A549 treated with CORT108297 at 1 μM for 4 hours (cell line): ENCODE measurements at places on chromosomes 6 and 20. TPM values are rescaled to one million over a fixed set of nuclear protein-coding genes. Genes with fewer than 3 reads are reported as not detected.

The PM20D2 gene
- total RNA-seq, result 10.0 to 15.1 TPM (median 13.7 TPM) in 5 replicates

The HCRTR2 gene
- total RNA-seq, result not detected in 5 replicates

The RAB44 gene
- 0.03 to 0.08 TPM (median 0.05 TPM) in 4 of 5 replicates, not detected in the other for total RNA-seq

The SDCBP2 gene
- total RNA-seq, result 0.95 to 1.4 TPM (median 1.3 TPM) in 5 replicates

The GLP1R gene
- not detected in 5 replicates for total RNA-seq

The HLA-DQA1 gene
- not detected in 5 replicates for total RNA-seq

The WFDC10B gene
- not detected in 5 replicates for total RNA-seq

The BLOC1S5 gene
- 5.7 to 8.9 TPM (median 7.6 TPM) in 5 replicates for total RNA-seq

The ATAT1 gene
- total RNA-seq, result 4.5 to 5.9 TPM (median 5.6 TPM) in 5 replicates

The PCK1 gene
- 0.05 to 0.09 TPM (median 0.06 TPM) in 3 of 5 replicates, not detected in the others for total RNA-seq
